Fibroblast of upper back skin (primary cell): ENCODE measurements at places on chromosomes 16 and 17.
A peak's percentile ranks its signal among the peaks of the same experiment; 100 is the strongest.

DNA sequence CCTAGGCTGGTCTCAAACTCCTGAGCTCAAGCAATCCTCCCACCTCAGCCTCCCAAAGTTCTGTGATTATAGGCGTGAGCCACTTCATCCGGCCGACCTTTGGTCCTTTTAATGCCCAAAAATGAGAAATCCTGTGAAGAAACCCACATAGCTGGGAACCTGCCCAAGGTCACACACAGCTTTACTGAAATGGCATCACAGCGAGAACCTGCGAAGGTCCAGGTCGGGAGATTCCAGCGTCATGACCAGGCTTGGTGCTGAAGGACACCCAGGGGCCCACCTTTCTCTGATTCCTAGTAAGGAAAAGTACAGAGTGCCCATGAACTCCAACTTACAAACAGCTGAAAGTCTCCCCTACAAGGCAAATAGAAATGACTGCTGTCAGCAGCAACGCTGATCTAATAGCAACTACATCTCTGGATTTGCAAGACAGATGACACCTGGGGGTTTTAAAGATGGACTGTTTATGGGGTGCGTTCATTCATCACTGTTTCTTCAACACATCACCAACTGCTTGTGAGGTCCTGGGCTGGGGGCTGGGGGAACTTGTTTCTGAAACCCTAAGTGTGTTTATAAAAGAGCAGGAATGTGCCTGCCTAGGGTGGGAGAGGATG lies 24.5 kb upstream of the DNAH17 start:
- peak; percentile 21 for DNase-seq

DNA sequence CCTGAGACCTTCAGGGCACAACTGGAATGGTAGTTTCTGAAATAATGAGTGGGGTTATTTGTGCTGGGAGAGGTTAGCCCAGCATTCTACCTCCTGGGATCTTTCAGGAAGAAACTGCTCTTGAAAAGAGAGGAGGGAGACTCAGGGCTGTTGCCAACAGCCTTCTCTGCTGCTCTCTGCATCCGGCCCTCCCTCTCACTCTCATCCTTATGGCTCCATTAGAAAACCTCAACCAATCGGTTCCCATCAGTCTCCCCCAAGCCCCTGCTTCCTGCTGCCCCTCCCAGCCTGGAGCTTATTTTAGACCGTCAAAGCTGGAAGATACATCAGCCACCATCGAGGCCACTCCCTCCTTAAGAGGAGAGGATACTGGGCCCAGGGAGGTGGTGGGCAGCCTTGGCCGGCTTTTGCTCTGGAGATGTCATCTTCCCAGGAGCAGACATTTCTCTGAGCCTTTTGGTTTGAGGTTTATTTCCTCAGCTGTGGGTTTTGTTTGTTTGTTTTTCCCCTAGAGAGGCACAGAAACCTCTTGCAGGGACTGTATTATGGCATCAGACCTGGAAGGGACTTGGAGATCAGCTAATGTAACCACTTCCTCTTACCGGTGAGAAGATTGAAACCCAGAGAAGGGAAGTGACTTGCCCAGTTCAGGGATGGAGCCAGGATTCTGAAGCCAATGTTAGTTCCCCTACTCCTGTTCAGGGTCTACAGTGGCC lies 2.7 kb downstream of the MPRIP start:
- DNase-seq: peak; percentile 87

DNA sequence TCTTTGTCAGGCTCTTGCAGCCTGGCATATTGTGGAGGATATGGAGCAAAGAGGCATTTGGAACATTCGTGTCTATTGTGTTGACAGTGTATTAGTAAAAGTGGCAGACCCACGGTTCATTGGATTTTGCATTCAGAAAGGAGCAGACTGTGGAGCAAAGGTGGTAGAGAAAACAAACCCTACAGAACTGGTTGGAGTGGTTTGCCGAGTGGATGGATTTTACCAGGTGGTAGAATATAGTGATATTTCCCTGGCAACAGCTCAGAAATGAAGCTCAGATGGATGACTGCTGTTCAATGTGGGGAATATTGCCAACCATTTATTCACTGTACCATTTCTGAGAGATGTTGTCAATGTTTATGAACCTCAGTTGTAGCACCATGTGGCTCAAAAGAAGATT lies 44.5 kb downstream of the EFCAB13 start:
- no peak for DNase-seq

DNA sequence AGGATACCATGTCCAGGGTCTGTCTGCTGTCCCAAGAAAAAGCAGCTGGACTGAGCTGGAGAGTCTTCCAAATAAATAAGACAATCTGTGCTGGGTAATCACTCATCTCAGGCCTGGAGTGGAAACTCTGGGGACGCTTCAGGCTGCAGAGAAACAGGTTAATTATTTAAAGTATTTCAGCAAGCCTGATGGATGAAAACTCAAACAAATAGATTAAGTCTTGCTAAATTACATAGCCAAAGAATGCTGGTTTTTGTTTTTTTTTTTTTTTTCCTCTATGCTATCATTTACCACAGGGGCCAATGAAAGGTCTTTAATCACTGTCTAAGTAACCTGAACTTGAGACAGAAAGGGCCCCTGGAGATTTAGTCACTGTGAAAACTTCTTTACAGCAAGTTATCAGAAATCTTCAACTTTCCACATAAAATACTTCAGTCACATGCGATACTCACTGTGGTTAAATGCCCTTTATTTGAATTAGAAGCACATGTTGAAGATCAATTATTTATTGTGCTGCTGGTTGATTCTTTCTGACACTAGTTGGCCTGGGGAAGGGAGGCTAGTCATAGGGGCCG lies 31.0 kb upstream of the KCNJ2 start:
- DNase-seq: peak; percentile 87

DNA sequence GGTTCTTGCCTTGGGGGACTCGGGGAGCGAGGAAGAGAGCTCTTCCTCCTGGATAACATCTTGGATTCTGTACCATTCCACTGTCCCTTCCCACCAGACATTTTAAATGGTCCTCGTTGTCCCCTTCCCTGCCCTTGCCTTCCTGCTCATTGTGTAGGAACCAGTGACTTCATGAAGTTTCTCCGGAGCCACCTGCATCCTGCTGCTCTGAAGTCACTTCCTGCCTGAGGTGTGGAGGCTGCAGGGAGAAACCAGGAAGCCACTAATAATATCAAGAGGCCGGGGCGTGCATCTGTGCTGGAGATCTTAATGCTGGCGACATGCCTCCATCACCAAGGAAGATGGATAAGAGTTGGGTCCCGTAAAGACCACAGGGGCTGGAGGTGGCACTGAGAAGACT lies 6.2 kb upstream of the SLC16A13 start:
- DNase-seq: no peak

- no peak for DNase-seq
Observed at GRCh38 chr16:46772463-46772862, 24.3 kb upstream of the MYLK3 start.

DNA sequence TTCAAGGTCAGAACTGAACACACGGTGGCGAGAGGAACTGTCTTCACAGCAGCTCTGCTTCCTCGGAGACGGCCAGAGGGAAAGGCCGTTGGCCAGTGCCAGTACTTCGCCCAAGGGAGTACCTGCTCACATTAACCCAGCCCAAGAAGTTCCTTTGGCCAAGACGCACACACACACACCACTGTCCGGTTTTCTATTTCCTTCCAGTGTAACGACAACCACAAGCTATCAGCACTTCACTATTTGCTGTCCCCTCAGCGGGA lies 744 bp upstream of the GGNBP2 start:
- DNase-seq: no peak

DNA sequence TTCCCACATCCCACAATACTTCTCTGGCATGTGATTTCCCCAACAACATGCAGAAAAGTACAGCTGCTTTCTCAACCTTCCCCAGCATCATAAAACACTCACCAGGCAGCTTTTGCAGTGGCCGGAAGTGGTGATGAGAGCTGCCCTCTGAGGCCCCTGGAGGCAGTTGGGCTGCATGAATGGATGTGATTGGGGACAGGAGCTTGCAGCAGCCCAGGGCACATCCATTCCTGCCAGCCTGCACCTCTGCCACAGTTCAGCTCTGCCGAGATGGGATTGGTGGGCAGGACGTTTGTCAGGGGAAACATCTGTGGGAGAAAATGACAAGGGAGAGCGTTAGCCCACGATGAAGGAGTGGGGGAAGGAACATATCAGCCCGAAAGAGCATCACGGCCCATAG lies 19.8 kb downstream of the NUBP1 start:
- DNase-seq: no peak

DNA sequence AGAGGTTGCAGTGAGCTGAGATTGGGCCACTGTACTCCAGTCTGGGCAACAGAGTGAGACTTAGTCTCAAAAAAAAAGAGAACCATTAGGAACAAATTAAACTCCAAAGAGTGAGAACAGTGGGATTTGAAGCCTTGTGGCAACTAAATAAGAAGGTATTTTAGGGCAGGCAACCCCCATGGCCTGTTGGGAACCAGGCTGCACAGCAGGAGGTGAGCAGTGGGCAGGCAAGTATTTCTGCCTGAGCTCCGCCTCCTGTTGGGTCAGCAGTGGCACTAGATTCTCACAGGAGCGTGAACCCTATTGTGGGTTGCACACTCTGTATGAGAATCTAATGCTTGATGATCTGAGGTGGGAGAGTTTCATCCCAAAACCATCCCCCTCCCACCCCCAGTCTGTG lies 57.6 kb upstream of the MED9 start:
- DNase-seq: no peak

GRCh38 chr17:57914273-57915142 lies 40.7 kb downstream of the CUEDC1 start:
- no peak for DNase-seq

GRCh38 chr16:26316683-26317464 lies 625.1 kb downstream of the HS3ST4 start:
- no peak for DNase-seq

GRCh38 chr17:66602659-66603384 lies 232.1 kb upstream of the CACNG5 start:
- DNase-seq: peak; percentile 61

DNA sequence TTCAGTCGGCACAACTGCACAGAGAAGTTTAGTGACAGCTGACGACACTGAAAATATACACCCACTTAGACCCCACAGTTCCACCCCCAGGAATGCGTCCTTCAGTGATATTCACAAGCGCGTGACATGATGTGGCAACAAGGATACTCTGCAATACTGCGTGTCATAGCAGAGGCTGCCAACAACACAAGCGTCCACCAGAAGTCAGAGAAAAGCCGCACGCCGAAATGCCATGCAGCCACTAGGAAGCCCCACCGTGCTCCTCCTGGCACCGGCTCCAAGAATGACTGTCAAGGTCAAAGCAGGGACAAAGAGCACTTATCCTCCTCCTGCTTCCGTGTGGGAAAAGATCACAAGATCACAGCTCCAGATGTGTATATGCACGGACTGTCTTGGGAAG lies 3.5 kb downstream of the ATP2A3 start:
- no peak for DNase-seq

DNA sequence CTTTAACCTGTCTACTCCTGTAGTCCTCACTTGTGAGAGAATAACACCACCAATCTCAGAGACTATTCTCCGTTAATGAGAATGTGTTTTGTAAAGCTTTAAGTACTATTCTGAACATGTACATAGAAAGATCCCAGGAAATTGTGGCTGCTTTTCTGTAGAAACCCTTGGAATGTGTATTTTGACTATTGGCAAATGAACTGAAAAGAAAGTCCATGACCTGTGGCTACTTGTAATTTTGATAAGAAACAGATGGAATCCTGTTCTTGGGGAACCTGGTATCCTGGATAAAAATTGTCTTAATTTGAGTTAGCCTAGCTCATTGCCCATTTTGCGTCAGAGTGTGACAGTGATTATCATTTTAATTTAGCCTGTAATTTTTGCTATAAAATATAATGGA lies 9.1 kb downstream of the CTCF start:
- DNase-seq: peak; percentile 64

DNA sequence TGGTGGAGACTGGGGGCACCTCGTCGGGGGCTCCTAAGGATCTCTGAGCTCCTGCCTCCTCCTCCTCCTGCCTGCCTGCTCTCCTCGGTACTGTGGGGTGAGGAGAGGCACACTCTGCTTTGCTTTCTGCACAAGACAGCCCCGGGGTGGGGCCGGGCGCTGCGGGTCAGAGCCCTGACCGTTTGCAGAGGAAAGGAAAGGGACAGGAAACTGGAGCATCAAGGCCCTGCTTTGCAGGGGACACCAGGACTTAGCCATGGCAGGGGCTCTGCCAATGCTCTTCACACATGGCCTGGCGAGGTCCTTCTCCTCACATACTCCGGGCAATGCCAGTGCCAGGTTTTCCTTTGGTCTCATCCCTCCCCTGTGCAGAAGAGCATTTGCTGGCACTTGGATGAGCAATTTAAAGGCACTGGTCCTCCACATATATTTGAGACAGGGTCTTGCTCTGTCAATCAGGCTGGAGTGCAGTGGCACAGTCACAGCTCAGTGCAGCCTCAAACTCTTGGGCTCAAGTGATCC lies 23.8 kb upstream of the DOC2B start:
- no peak for DNase-seq

DNA sequence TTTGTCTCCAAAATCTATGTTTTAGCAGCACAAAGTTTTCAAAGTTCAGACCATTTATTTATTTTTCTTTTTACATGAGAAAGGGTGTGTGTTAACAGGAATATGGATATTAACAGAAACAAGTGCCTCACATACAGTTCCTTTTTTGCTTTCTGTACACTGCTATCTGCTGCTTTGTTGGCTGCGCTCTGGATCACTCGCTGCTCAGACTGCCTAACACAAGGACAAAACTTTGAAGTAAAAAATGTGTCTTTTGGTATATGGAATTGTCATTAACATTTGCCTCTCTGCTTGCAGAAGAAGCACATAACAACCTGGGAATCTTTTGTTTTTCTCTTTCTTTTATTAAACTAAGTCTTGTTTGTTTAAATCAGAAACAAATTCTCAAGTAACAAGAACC lies 262.8 kb downstream of the ZFHX3 start:
- DNase-seq: no peak
